Activated gamma-delta T cell treated with Interleukin-2 at 50 U/mL for 16 hours (primary cell): ENCODE measurements at places on chromosomes 2 and 18.

- peak; percentile 78 for DNase-seq
These were observed 71.0 kb downstream of the ARL4C start for GRCh38 chr2:234425639-234426603.

- DNase-seq, result no peak
These were observed 19.0 kb downstream of the OSBPL1A start for GRCh38 chr18:24378598-24378997.

- no peak for DNase-seq
These were observed 48.7 kb downstream of the EHD3 start for GRCh38 chr2:31282634-31283033.

- no peak for DNase-seq
These were observed 7.7 kb downstream of the PSD4 start for GRCh38 chr2:113181258-113182051.

DNA sequence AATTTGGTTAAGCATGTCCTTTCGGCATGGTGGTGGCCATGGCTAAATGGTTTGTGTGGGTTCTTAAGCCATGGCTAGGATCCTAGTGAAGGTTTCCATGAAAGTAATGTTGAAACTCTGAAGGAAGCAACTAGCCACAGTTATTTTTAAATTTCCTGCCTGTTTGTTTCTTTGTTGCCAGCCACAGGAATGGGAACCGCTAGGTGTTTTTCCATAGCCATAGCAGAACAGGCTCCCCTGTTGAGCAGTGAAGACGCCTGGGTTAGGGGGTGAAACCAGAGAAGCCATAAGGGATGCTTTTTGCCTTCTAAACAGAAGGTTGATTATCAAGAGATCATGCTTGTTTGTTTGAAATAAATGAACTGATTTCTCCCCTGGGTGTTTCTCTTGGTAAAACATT is 60.1 kb upstream of the CHMP1B start:
- no peak for DNase-seq

DNA sequence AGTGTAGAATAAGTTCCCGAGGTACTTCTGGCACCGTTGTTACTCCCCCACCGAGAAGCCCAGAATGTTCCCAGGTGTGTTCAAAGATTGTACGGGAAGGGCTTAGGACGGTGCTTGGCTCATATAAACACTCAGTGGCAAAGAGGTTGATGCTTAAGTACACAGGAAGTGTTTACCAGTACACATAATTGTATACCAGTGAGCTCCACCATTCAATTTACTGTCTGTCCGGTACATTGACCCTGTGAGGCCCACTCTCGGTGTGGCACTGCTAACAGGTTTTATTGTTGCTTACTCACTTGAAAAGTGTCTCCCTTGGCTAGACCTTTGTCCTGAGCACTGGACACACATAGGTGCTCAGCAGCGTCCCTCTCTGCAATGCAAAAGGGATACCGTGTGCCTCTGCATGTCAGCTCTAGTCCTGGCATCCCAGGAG is 191.0 kb downstream of the NEDD4L start:
- DNase-seq, result no peak

DNA sequence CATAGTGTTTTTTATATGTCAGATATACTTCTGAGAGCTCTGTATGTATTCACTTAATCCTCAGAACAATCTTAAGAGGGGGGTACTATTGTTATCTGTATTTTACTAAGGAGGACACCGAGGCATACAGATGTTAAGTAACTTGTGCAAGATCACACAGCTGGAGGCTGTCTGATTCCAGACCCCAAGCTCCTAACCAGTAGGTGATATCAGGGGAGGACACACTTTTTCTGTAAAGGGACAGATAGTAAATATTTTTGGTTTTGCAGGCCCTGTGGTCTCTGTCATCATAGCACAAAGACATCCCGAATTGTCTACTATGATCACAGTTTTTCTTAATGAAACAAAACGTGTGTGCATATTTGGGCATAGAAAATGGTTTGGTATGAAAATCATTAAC is 143.7 kb downstream of the LAMA3 start:
- DNase-seq, result no peak

DNA sequence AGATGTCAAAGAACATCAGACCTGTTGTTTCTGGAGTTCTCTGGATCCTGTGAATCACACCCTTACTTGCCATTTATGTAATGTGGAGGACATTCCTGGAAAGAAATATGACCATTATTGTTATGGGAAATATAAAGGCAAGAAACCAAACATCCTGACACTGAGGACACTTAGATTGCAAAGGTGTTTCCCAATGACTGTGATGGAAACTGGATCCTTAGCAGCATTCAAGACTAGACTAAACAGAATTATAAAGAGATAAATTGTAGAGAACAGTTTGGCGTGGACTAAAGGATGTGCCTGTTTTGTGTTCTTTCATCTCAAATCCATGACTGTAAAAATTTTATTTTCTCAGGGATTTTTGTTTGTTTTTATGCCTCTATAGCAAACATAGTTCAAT is 347.7 kb upstream of the SLC14A2 start:
- no peak for DNase-seq

DNA sequence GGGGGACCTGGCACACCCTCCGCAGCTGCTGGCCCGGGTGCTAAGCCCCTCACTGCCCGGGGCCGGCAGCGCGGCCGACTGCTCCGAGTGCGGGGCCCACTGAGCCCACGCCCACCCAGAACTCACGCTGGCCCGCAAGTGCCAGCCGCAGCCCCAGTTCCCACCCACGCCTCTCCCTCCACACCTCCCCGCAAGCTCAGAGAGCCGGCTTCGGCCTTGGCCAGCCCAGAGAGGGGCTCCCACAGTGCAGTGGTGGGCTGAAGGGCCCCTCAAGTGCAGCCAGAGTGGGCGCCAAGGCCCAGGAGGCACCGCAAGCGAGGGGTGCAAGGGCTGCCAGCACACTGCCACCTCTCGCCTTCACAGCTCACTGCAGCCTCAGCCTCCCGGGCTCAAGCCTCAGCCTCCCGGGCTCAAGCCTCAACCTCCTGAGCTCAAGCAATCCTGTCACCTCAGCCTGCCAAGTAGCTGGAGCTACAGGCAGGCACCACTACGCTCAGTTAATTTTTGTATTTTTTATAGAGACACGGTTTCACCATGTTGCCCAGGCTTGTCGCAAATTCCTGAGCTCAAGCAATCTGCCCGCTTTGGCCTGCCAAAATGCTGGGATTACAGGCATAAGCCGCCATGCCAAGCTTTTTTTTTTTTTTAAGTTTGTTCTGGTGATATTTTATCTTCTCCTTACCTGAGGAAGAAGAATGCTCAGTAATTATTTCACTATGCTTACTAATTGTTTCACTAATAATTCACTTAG is 71.7 kb upstream of the CDCA7 start:
- no peak for DNase-seq

DNA sequence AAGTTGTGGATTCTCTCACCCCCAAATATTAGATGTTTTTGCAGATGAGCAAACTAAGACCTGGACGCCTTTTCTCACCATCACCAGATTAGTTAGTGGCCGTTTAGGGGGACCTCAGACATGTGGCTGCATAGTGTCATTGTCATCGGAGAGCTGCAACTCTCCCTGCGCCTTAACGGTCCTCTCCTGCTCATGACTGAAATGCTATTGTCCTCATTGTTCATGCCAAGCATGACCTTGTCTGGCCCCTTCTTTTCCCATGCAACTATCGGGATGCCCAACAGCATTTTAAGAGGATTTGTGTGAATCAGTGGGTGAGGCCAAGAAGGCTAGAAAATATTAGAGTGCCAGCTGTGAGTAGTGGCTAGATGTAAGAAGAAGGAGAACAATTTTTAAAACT is 174.2 kb downstream of the SOCS6 start:
- DNase-seq, result no peak

GRCh38 chr2:62455957-62456692 is 49.9 kb downstream of the TMEM17 start:
- DNase-seq, result no peak

DNA sequence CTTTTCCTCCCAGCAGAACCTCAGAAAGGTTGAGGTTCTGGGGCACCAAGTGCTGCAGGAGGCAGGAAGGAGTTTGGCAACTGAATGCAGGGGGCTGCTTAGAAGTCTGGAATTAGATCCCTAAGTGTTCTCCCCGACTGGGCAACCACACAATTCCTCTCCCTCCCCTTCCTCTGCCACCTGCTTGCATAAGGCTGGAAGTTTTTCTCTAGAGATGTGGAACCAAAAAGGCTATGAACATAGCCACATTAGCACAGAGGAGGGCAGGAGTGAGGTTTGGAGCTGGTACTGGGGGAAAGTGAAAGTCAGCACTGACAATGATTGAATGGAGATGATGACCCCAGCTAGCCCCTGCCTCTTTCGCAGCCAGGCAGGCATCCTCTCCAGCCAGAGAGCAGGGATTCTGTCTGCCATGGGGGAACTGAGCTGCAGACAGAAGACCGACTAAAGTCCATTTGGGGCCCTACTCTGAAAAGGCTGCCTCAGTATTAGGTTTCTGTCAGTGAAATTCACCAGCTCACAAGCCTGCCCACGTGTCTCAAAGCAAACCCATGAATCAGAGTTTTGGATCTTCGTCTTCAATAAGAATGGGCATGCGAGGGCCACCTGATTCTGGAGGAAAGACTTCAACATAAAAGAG is 87.9 kb upstream of the ITGA6 start:
- DNase-seq, result no peak

- no peak for DNase-seq
These were observed 10.5 kb upstream of the EPAS1 start for GRCh38 chr2:46286715-46287114.

DNA sequence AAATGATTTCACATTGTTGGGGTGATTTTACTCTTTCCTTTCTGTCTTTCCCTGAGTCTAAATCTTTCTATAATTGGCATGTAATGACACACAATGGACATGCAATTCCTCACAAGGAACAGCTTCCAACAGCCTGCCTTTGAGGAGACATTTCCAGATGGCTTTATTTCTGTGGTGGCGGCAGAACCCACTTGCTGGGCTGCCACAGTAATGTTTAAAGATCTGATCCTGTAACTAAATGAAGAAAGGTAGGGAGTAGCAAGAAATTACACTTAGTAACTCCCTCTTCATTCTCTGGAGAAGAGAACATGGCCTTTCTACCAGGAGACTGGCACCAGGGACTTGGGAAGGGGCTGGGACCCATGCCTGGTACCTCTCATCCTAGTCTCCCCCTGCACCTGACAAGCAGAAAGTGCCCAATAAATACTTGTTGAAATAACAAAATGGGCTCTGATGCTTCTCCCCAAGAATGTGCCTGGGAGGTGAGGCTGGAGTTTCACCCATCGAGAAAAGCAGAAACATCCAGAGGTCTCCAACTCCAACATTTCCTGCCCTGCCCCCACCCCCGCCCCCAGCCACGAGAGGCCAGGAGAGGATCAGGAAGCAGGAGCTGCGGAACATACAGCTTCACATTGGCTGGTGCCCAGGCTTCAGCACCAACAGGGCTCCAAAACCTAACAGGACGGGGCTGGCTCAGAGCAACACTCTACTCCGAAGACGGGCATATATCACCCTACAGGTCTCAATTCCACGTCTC is 92.1 kb downstream of the PXDN start:
- no peak for DNase-seq

DNA sequence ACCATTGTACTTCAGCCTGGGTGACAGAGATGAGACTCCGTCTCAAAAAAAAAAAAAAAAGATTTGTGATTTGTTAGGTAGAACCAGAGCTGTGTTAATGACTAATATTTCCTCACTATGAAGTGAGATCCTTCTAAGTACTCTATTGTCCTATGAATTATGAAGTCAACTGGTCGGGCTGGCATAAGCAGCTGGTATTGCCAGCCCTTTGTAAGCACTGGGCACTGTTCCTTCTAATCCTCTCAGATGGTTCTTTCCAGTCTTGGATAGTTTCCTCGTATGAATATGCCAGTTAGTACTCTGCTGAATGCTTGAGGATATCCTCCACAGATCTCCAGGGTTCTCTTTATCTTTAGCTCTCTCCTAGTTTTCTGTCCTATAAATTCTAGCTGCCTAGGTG is 223.1 kb upstream of the SP5 start:
- no peak for DNase-seq

DNA sequence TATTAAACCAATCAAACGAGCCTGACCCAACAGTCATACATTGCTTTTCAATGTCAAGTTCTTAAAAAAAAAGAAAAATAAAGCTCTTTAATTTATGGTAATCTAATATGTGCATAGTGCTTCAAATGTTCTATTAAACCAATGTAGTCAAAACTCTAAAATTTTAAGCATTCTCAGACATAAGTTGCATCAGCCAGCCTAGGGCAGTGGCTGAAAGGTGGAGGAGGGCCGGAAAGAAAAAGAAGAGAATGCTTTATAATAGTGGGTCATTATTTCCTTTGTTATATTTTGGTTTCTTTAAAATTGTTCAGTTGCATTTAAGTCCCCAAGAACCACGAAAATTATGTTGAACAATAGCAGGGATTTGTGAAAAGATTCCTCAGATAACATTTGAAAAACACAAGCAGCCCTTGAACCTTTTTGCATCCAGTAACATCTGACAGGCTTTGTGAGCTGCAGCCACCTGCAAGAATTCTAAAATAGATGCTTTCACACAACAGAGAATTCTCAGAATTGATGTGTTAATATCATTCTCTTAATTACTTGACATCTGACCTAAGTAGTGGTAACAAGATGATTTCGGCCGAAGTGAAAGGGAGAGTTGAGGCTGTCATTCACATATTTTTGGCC is 252.1 kb downstream of the CDCA7 start:
- DNase-seq, result no peak

GRCh38 chr2:69828938-69829255 is 563 bp upstream of the GMCL1 start:
- DNase-seq, result no peak

GRCh38 chr2:132374961-132375360 is 41.6 kb upstream of the GPR39 start:
- DNase-seq, result no peak

DNA sequence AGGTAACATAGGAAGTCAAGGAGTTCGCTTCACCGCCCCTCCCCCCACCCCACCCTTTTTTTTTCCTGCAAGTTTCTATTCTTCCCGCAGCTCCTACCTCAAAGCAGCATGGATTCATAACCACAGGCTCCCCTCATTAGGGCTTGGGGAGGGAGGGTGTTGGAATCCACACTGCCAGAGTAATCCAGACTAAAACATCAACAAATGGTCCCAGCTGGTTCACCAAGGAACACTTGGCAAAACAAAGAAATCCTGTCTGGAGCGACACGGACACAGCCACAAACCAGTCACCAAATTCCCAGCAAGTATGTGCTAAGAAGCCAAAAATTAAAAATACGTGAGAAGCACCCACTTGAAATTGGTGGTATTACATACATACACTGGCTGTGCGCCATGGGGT is 106.9 kb upstream of the PPP1CB start:
- no peak for DNase-seq

GRCh38 chr2:179240481-179241451 is 23.9 kb downstream of the SESTD1 start:
- DNase-seq, result no peak
